ENCODE measurements at places on chromosomes 7 and 10. TPM values are rescaled to one million over a fixed set of nuclear protein-coding genes. Genes with fewer than 3 reads are reported as not detected.

- no peak for DNase-seq
Measured at GRCh38 chr10:90986870-90987269, 66.0 kb upstream of the ANKRD1 start.

SEMA3D gene
- 0.79 TPM for total RNA-seq

DNA sequence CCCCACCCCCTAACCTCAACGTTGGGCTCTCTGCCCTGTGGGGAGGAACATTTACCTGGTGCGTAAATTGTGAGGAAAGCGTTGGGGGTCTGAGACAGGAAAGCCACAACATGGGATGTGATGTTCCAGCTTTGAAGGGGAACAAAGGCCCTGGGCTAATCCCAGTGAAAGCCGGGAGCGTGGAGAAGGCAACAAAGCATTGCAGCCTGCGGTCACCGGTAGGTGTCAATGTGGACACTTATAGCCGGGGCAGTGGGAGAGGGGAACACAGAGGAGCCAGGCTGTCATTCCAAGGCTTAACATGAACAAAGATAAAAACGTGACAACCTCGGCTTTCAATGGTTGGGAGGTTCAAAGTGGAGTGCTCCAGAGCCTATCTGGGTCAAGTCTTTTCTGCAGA, 12.7 kb downstream of the PTF1A start:
- no peak for DNase-seq

DNA sequence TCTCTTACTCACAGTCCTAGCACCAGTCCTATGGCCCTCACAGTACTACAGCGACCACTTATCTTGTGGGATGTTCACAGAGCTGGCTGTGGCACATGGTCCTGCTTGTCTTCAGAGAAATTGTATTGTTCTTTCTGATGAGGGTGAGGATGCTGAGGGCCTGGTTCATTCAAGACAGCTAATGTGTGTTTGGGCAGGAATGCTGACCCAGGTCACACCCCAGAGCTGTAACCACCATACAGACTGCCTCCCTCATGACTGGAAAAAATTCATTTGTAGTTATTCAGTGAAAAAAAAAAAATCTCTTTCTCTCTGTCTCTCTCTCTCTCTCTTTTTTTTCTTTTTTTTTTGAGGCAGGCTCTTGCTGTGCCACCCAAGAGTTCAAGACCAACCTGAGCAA, 83.5 kb downstream of the KLF6 start:
- DNase-seq, result peak; percentile 15

GRCh38 chr7:82945480-82945879, 217.2 kb downstream of the PCLO start:
- DNase-seq, result peak; percentile 77

C1QL3 gene
- total RNA-seq, result not detected

DNA sequence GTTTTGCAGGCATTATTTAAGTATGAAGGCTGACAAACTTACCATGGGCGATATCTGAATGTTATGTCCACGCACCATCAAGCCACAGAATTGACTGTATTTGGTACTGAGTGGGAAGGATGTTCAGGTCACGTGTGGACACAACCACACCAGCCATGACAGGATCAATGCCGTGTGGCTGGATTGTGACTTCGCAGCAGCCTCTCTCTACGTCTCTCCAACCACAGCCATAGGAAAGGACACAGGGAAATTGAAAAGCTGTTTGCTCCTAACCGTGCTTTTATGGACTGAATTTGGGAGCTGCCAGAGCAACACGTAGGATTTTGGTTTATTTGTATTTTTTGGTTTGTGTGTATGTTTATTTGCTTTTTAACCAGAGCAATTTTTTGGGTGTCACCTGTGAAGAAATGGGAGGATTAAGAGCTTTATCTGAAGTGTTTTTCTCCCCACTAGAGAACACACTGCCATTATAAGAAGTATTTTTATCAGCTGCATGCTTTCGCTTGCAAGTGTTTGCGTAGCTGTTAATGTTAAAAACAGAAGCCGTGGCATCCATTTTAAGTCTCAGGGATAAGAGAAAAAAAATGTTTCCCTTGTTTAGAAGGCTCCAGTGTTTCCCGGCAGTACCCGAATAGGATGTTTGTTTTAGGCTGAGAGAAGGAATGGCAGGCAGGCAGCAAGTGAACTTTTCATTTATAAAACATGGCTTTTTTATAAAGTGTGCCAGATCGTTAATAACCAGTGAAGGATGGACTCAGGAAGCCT, 401.1 kb upstream of the NFE2L3 start:
- DNase-seq, result no peak

GRCh38 chr7:100819586-100819985, 7.7 kb downstream of the EPHB4 start:
- no peak for DNase-seq

SLC16A9 gene
- 7.8 TPM for total RNA-seq

ADARB2 gene
- total RNA-seq, result 0.13 TPM

DNA sequence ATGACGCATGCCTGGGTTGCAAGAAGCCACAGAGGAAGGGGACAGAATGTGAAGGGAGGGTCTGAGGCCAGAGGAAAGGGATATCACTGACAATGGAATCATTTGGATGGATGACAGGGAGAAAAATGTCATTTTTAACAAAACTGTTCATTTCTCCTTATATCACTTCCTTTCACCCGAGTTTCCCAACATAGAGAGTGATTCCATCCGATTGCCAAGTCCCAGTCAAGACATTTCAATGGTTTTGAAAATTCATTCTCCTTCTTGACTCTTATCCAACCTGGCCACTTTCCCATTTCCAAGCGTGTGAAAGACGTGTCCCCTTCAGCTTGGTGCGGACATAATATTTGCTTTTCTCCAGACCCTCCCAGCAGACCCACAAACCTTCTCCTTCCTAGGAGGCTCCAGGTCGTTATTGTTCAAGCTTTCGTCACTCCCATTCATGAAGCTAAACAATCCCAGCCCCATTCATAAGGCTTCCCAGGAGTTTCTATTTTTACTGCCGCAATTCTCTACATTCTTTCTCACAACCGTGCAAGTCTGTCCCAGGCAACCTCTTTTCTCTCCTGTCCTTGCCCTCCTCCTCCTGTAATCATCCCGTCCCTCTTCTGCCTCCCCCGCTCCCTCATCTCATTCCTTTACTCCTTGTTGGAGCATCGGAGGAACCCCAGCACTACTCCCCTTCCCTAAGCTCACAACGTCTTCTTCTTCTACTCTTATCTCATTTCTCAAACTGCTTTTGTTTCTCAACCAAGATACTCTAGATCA, 301.3 kb upstream of the KLF6 start:
- DNase-seq, result no peak

DNA sequence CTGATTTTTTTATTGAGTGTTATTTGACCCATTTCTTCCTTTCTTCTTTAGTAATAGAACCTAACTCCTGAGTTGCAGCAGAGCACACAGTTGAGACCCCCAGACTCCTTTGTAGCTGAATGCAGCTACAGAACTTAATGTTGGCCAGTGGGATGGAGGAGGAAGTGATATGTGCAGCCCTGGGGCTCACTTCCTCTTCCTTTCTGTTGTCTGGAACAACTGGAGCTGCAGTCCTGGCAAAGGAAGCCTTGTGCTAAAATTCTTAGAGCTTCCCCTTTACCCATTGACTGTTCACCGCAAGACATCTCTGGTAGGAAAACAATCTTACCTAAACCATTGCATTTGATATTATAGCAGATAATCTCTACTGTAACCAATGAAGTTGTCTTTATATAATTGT, 86.6 kb downstream of the ITGB8 start:
- DNase-seq, result no peak

GRCh38 chr7:69898189-69898588, 299.9 kb downstream of the AUTS2 start:
- no peak for DNase-seq

DNA sequence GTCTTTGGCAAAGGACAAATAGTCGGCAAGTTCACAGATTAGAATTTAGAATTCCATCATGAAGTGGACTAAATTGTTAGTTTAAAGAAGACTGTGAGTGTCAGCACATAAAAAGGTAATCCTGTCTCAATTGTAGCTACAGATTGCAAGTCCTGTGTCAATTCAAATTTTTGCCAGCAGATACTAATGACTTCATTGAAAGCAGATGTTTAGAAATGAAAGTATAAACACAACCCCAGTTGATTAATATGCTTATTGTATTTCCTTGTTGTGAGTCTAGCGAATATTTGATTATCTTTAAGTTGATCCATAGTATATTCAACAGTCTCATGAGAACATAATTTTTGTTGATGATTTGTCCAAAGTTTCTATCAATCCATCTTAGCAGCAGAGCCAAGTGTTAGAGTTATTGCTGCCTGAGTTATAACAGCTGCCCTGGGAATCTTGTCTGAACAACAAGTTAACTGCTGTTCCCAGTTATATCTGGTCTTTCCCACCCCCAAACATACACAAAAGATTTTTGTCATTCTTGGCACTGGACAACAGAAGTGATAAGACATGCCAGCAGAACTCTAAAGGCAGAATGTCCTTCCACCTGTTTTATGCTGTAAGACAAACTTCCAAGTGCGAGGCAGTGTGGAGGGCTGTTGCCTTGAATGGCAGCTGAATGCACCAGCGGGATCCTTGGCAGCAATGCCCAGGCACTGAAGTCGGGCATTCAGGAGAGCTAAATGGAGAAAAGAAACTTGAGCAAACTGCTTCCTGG, 21.3 kb upstream of the HERPUD2 start:
- no peak for DNase-seq

USP6NL gene
- total RNA-seq, result 8.7 TPM

COL13A1 gene
- not detected for total RNA-seq

GRCh38 chr7:110889335-110889734, 201.6 kb upstream of the LRRN3 start:
- no peak for DNase-seq

DNA sequence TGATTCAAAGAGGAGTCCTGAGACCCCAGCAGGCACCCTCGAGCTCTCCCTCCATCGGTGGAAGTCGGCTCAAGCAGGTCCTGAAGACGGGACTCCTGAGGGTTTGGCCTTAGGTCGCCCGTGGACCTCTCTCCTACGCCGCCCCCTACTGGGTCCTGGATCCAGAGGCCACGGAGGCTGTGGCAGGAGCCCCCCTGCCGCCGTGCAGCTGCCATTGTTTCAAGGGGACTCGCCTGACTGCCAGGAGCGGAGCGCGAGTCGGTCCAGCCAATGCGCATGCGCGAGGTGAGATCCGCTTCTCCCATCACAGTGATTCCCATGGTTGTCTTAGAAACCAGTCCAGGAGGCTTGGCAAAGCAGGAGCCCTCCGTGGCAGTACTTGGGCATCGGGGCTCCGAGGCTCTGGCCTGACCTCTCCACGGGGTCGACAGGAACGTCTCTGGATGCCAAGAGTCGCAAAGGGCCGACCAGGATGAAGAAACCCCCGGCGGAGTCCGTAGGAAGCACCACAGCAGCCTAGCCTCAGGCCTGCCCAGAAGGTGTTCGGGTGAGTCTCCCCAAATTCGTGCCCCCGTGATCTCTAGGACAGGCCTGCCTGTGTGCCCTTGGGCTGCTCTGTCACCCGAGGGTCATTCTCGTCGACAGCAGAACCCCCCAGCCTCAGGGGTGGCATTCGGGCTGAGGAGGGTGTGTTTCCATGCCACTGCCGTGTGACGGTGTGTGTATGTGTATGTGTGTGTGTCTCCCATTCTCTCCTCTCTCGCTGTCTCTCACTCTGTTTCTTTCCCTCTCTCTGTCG, 322.3 kb downstream of the ZNF716 start:
- DNase-seq, result no peak

DNA sequence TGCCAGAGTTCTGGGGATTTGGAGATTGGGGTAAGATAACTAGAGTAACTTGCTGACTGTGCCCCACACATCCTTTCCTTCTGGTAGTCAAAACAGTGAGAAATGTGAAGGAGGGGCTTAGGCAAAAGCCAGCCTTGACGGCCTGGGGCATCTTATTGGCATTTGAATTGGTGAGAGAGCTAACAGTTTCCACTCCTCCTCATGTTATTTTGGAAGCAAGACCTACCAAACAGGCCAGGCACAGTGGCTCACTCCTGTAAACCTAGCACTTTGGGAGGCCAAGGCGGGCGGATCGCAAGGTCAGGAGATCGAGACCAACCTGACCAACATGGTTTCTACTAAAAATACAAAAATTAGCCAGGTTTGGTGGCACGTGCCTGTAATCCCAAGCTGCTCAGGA, 596.6 kb downstream of the GRM8 start:
- no peak for DNase-seq

All from bronchial epithelial cell (primary cell).